Osteoblast (primary cell): ENCODE measurements at places on chromosomes 5 and 9. TPM values are rescaled to one million over a fixed set of nuclear protein-coding genes. Genes with fewer than 3 reads are reported as not detected.

DNA sequence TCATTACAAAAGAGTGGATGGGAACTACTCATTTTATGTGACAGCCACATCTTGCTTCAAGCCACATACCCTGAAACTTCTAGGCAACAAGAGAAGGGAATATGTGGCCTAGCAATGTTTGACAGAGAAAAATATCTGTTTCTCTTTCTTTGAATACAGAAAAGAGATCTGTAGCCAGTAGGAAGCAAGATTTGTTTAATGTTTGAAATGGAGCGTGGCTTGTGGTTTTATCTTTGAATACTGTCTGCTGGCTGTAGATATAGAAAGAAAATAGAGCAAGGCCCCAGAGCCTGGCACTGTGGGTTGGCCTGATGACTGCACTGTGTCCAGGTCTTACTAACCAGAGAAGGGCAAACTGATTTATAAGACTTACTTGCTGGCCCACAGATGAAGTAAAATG, 133.8 kb downstream of the ARHGEF28 start:
- H3K4me1 ChIP-seq, result peaks cover 14% of the 10 kb centered on the region
- H3K36me3 ChIP-seq, result no peaks in the 10 kb centered on the region
- no peak overlapping the region for H3K4me3 ChIP-seq
- no peak overlapping the region for H3K27ac ChIP-seq
- DNase-seq, result no peak

DNA sequence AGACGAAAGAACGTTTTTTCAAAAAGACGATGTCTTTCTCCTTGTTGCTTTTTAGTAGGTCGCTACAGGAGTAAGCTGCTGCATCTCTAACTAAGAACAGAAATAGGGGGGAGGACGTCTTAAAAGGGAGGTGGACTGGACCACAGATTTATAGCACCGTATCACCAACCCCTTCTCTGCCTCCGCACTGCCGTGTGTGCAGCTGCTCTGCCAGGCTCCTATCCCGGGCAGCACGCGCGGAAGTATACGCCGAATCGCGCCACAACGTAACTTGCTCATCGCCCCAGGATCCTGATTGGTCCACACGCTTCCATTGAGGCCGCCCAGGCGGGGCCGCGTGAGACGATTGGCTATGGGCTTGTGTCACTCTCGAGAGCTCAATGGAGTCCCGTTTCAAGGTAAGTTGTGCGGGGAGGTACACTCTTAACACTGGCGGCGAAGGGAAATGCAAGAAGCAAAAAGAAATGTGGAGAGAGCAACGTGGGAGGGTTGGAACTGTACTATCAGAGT, at the start of gene ELAVL2:
Gene ELAVL2 (minus strand): TSS at position 121 of the 510 bp plus-strand sequence. CDS start 64,006 bp downstream, outside the sequence.
- H3K4me1 ChIP-seq, result no peaks in the 10 kb centered on the region
- peaks cover 24% of the 10 kb centered on the region for H3K27me3 ChIP-seq
- H3K4me3 ChIP-seq, result peak within 1 kb of the TSS; percentile 60
- DNase-seq, result peak; percentile 66

GRCh38 chr9:136764301-136764891, at the start of gene LCN15:
LCN15 (minus strand) TSS chr9:136764518; CDS start chr9:136764488, 30 bp downstream.
- H3K36me3 ChIP-seq, result no peaks in the 10 kb centered on the region
- peaks cover 4% of the 10 kb centered on the region for H3K27me3 ChIP-seq
- DNase-seq, result peak; percentile 77
- no peaks in the 10 kb centered on the region for H3K4me1 ChIP-seq

GRCh38 chr5:94693043-94693822, 74.8 kb downstream of the SLF1 start:
- no peak overlapping the region for H3K27ac ChIP-seq
- no peaks in the 10 kb centered on the region for H3K36me3 ChIP-seq
- H3K27me3 ChIP-seq, result no peaks in the 10 kb centered on the region
- H3K4me1 ChIP-seq, result peaks cover 20% of the 10 kb centered on the region

GRCh38 chr5:66769839-66770617, 173.8 kb downstream of the MAST4 start:
- peaks cover 9% of the 10 kb centered on the region for H3K27me3 ChIP-seq
- no peak overlapping the region for H3K27ac ChIP-seq
- H3K4me3 ChIP-seq, result no peak overlapping the region
- no peak for DNase-seq

DNA sequence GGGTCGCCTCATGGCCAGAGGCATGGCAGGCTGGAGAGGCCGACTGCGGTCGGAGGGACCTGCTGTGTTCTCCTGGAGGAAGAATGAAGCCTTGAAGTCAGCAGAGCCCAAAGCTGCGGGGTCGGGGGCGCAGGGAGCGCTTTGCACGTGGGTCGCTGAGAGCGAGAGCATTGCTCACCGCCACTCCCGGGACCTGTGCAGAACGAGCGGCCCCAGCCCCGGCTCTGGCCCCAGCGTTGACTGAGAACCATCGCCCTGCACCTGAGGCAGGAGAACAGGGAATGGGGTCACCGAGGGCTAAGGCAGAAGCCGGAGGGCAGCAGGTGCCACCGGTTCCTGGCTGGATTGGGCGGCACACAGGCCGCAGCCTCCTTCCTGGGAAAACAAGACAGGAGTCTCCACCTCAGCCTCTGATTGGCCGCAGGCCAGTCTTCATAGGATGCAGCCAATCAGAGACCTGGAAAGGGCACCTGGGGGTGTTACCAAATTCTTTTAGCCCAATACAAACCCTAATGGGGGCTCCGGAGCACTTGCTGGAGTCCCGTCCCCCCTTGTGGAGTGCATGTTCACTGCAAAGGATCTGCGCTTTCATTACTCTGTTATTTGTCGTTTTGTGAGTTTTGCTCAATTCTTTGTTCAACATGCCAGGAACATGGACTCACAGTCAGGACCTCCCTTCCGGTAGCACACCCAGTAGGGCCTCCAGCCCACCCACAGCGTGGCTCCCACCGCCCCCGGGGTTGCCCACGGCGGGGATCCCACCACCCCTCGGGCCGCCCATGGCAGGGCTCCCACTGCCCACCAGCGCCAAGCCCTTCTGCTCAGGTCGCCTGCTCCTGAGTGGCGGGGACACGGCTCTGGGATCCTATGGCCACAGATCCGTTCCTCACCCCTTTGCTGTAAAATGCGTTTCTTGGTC, 24.7 kb upstream of the SLC6A19 start:
- H3K36me3 ChIP-seq, result no peaks in the 10 kb centered on the region
- DNase-seq, result peak; percentile 92
- no peak overlapping the region for H3K4me3 ChIP-seq
- H3K27me3 ChIP-seq, result no peaks in the 10 kb centered on the region

GRCh38 chr5:75886706-75887105, 169.5 kb upstream of the POC5 start:
- no peak for DNase-seq
- no peak overlapping the region for H3K4me3 ChIP-seq
- no peaks in the 10 kb centered on the region for H3K4me1 ChIP-seq
- H3K27me3 ChIP-seq, result no peaks in the 10 kb centered on the region

Gene MARCOL
- not detected in 2 replicates for total RNA-seq

Gene FBP1
- 0.72 TPM in 1 of 2 replicates, not detected in the other for total RNA-seq

GRCh38 chr5:172640822-172641358, at the start of gene NEURL1B:
NEURL1B (plus strand) TSS chr5:172641263; CDS start chr5:172641407, 144 bp downstream.
- peaks cover 15% of the 10 kb centered on the region for H3K4me1 ChIP-seq
- H3K27me3 ChIP-seq, result peaks cover 3% of the 10 kb centered on the region
- peak within 1 kb of the TSS; percentile 70 for H3K4me3 ChIP-seq

GRCh38 chr9:5800969-5801738, 31.8 kb downstream of the ERMP1 start:
- H3K36me3 ChIP-seq, result no peaks in the 10 kb centered on the region
- H3K27me3 ChIP-seq, result no peaks in the 10 kb centered on the region
- H3K4me3 ChIP-seq, result no peak overlapping the region
- no peak overlapping the region for H3K27ac ChIP-seq

- no peak for DNase-seq
- H3K27ac ChIP-seq, result peak overlapping the region; percentile 59
- H3K27me3 ChIP-seq, result no peaks in the 10 kb centered on the region
- no peak overlapping the region for H3K4me3 ChIP-seq
- peaks cover 12% of the 10 kb centered on the region for H3K4me1 ChIP-seq
- H3K36me3 ChIP-seq, result no peaks in the 10 kb centered on the region
These were observed 13.9 kb upstream of the FEM1C start for GRCh38 chr5:115558388-115558956.

- DNase-seq, result peak; percentile 8
- H3K36me3 ChIP-seq, result peaks cover 51% of the 10 kb centered on the region
- no peak overlapping the region for H3K4me3 ChIP-seq
- no peaks in the 10 kb centered on the region for H3K27me3 ChIP-seq
- H3K27ac ChIP-seq, result peak overlapping the region; percentile 58
These were observed 141.9 kb downstream of the CDK5RAP2 start for GRCh38 chr9:120438111-120438510.

GRCh38 chr5:172540099-172540870, 86.0 kb upstream of the SH3PXD2B start:
- H3K4me1 ChIP-seq, result no peaks in the 10 kb centered on the region
- H3K27ac ChIP-seq, result no peak overlapping the region
- DNase-seq, result no peak
- peaks cover 23% of the 10 kb centered on the region for H3K27me3 ChIP-seq
- no peaks in the 10 kb centered on the region for H3K36me3 ChIP-seq
